ENCODE measurements at places on chromosomes 4 and X. TPM values are rescaled to one million over a fixed set of nuclear protein-coding genes. Genes with fewer than 3 reads are reported as not detected.

Gene ARAP2
- 3.0 TPM for total RNA-seq

Gene CLDN2
- not detected for total RNA-seq

Gene SPANXN3
- total RNA-seq: not detected

Gene TCEAL2
- total RNA-seq: 0.26 TPM

Gene GPC4
- total RNA-seq: 2.8 TPM

Gene NHSL2
- total RNA-seq: 4.1 TPM

Gene PLS3
- total RNA-seq: 223 TPM

DNA sequence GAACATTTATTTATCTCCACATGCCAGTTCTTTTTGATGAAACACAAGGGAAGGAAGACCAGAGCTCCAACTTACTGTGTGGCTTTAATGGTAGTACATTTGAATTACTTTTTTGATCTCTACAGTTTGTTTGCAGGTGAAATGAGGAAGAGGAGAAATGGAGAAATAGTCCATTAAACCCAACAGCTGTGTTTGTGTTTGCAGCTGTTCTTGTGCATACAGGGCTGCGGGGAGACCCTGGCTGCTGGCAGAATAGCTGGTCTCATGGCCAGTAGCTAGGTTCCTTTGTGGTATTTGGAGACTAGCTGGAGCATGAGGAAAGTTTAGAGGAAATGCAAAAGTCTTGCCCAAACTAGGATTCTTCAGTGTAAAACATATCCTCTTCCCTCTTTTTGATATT lies 374.8 kb downstream of the GPAT3 start:
- DNase-seq: no peak

DNA sequence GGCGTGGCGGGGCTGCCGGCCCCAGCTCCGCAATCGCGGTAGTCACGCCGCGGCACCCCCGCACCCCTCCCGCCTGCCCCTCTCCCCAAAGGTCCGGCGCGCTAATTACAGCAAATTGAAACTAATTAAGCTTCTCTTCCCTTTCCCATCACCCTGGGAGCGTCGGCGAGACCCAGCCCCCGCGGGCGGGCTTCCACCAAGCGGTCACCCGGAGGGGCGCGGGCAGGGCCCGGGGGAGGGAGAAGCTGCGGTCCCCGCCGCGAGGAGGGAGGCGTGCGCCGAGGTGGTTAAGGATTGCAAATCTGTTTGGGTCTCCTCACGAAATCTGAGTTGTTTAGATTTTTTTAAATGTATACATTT lies 13.1 kb downstream of the ARX start:
- no peak for DNase-seq

DNA sequence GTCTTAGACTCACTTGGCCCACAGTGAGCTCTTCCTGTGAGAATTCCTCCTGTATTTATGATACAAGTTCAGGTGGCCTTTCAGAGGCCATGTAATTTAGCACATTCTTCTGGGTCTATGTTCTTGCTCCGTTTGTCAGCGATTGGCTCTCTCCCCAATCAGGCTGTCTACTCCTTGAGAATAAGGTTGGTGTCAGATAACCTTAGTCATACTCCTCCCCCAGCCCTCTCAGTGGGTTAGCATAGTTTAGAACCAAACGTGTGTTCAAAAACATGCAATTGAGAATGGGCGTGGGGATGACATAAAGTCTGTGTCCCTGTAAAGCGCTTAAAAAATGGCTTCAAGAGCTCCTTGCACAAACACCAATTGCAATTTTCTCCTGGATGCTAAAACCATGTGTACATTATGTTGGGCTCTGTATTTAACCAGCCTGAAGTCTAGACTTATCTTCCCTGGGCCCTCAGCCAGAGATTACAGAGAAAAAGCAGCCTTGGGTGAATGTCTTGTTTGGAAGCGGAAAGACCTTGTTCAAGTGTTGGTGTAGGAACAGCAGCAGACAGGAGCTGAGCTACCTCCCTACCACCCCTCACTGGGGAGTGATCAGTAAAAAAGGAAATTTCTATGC lies 9.9 kb upstream of the CT47C1 start:
- DNase-seq: peak; percentile 2

GRCh38 chrX:152220606-152221005 lies 82.2 kb upstream of the MAGEA10 start:
- DNase-seq: peak; percentile 60

- no peak for DNase-seq
Measured at GRCh38 chr4:60657041-60657440, 543.1 kb upstream of the ADGRL3 start.

GRCh38 chrX:150762258-150763165 lies 69.3 kb downstream of the MTMR1 start:
- no peak for DNase-seq

- DNase-seq: no peak
Measured at GRCh38 chrX:111568354-111568753, 56.9 kb downstream of the SERTM2 start.

DNA sequence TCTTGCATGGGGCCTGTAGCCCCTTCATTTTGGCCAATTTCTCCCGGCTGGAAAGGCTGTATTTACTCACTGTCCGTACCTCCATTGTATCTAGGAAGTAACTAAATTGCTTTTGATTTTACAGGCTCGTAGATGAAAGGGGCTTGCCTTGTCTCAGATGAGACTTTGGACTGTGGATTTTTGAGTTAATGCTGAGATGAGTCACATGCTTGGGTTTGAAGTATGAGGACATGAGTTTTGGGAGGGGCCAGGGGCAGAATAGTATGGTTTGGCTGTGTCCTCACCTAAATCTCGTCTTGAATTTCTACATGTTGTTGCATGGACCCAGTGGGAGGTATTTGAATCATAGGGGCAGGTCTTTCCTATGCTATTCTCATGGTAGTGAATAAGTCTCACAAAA lies 407.6 kb upstream of the NDST3 start:
- DNase-seq: no peak

DNA sequence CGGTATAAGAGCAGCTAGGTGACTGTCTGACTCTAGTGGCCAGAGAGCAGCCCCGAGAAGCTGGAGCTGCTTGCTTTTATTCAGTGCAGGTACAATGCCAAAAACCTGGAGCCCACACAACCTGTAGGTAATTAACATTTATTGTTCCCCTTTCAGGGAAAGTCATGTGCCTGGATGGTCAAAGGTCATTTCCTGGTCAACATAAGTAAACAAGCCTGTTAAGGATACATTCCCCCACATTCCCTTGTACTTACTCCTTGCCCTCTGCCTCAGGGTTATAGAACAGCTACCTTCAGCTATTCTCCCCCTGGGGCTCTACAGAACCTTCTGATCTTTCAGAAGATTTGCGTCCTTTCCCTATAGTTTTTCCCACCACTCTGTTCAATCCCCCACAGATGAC lies 253.4 kb downstream of the TMA16 start:
- no peak for DNase-seq

GRCh38 chr4:144906181-144906925 lies 191.6 kb downstream of the ANAPC10 start:
- DNase-seq: peak; percentile 90

GRCh38 chr4:89752932-89753598 lies 83.9 kb downstream of the SNCA start:
- DNase-seq: peak; percentile 97

GRCh38 chrX:153669174-153669890 lies 4.3 kb downstream of the PNCK start:
- no peak for DNase-seq

DNA sequence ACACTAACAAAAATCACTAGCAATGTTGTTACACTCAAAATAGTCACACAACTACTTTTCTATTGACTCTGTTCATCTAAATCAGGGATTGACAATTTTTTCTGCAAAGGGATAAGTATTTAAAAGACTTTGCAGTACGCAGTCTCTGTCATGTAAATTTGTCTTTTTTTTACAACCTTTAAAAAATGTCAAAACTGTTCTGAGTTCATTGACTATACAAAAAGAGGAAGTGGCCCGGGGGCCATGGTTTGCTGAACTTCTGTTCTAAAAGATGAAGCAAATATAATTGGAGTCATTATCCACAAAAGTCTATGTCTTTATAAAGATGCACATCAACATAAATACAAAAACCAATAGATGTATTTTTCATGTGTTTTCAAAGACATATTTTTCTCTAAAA lies 1310.3 kb downstream of the RPA4 start:
- DNase-seq: no peak

- no peak for DNase-seq
Measured at GRCh38 chrX:119685225-119686066, 7.5 kb downstream of the SEPTIN6 start.
